ENCODE measurements at places on chromosomes 1 and 21.

DNA sequence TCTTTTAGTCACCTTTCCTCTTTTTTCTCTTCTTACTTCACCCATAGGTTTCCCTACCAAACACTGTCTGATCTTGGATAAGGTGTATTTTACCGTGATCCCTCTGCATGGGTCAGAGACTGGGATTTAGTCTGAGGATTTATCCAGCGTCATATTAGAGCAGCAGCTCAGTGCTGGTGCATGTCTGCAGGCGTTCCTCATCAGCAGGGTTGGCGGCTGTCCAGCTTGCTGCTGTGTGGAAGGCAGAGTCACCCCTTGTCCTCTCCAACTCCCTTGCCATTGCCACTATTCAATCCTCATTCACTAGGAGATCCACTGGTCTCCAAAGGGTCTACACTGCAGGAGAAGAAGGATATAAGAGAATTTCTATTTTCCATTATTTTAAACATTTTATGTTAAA is 7.3 kb upstream of the FAM78B start:
- DNase-seq = no peak

DNA sequence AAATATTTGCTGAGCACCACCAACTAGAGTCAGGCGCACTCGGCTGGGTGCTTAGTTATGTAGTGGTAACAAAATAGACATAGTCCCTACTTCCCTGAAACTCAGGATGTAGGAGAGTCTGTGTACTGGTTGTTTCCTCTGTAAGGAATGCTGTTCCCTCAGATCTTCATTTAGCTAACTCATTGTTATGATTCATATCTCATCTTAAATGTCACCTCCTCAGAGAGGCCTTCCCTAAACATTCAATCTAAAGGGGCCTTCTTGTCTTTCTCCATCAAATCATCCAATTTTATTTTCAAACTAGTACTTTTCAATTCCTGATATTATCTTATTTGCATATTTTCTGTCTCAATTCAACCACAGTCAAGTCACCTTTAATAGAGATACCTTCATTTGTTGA is 132.9 kb downstream of the PIK3R3 start:
- DNase-seq = no peak

GRCh38 chr1:151846686-151847237 is 6.8 kb downstream of the THEM5 start:
- DNase-seq = no peak

DNA sequence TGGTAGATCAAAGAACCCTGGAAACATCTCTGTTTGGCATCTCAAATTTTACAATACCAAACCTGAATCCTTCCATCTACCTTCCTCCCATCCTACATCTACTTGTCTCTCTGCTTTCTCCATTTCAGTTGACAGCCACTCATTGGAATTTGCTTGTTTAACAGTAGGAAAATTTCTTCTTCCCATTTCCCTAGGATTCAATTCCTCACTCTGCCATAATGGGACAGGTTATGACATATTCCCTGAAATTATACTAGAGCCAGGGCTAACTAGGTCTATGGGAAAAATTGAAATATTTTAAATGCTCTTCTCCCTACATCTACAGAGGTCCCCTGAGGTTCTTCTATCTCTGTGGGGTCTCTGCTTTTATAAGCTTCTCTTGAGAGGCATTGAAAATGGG is 257.7 kb downstream of the KCNH1 start:
- DNase-seq = no peak

- peak; percentile 21 for DNase-seq
Measured at GRCh38 chr1:222769181-222769580, 32.2 kb downstream of the FAM177B start.

DNA sequence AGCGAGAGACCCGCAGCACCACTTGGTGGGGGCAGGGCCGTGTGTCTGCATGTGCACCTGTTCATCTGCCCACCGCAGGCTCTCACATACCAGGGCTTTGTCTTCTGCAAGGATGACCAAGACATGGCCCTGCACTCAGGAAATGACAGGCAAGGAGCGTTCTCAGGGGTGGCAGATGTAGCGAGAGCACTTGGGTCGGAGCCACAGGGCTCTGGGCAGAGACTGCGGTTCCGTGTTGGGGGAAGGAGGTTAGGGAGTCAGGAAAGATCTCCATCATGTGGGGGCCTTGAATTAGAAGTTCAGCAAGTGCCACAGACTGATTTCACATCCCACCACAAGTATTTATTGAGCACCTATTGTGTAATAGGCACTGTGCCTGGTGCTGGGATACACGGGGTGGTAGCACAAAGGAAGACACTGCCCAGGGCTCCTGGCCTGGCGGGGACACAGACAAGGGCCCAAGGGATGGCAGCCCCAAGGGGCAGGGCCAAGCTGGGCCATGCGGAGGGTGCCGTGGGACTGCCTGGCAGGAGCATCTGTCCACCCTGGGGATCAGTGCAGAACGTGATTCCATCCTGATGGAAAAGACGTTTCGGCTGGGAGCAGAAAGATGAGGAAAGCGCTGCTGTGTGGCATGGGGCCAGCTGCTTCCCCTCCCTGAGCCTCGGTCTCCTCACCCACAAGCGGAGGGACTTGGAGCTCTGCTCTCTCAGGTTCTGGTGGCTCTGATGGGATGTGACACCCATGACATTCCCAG is 11.4 kb upstream of the SPSB1 start:
- no peak for DNase-seq

GRCh38 chr1:179297105-179297378 is 3.4 kb downstream of the SOAT1 start:
- no peak for DNase-seq

GRCh38 chr1:234656944-234657654 is 47.1 kb upstream of the IRF2BP2 start:
- peak; percentile 12 for DNase-seq

GRCh38 chr1:106055855-106056254 is 1000.6 kb upstream of the PRMT6 start:
- no peak for DNase-seq

- DNase-seq = no peak
Measured at GRCh38 chr1:58975888-58976287, 192.0 kb upstream of the JUN start.

DNA sequence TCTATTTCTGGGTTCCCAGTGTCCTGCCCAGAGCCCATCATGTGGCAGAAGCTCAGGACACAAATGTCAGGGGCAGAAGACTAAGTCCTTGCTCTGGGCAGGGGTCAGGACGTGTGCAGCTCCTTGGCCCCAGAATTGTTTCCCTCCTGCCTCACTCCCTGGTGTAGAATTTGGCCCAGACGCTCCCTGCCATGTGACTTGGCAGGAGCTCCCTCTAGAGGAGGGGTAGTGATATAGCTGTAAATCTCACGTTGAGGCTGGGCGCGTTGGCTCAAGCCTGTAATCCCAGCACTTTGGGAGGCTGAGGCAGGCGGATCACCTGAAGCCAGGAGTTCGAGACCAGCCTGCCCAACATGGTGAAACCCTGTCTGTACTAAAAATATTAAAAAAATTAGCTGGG is 91.2 kb downstream of the UBIAD1 start:
- DNase-seq = peak; percentile 52

DNA sequence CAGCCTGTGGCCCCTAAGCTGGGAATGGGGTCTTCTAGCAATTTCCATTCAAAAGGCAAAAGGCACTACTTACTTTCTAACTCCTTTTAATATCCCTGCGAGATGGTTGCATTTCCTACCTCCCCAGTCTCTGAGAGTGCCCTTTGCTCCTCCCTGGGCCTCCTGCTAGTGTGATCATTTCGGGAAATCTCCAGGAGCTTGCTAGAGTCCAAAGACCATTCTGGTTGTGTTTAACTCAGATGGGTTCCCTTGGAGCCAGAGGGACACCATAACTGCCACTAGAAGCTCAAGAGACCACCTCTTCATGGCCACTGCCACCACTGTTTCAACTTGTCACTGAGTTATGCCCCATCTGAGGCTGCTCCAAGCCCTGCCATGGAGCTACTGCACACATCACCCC is 34.4 kb upstream of the CYP4B1 start:
- no peak for DNase-seq

GRCh38 chr21:46109313-46110221 is 11.7 kb downstream of the COL6A2 start:
- no peak for DNase-seq

DNA sequence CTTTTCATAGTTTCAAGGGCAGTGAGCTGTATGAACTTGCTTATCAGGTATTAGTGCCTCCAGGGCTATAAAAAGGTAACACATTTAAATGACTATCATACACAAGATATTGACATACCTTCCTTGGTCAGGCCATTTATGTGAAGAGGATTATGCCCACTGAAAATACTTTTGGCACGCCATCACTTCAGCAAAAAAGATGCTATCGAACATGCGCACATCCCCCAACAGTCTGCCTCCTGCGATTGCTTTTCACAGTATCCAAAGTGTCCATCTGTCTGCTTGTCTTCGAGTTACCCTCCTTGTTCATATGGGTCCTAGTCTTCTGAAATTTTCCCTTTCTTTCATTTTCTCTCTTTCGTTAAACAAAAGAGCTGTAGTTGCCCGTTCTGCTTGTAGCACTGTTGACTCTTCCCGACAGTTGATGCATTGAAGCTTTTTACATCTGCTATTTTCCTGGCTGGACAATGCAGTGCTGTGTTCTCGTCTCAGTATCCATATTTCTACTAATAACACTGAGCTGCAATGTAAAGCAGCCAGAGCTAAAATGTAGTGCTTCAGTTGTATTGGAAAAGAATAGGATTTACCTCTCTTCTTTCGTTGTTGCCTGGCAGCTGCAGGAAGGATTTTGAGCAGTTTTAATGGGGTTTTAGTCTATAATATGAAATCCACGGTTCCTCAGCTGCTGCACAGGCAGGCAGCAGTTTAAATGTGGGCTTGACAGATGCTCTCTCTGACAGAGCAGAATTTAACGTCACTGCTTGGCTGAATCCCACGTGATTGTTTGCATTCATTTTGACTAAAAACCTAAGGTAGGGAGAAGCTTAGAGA is at the start of gene B3GALT2:
B3GALT2 (minus strand) TSS at position 713 of the 831 bp plus-strand sequence. CDS start 5,051 bp downstream, outside the sequence.
- DNase-seq = no peak

DNA sequence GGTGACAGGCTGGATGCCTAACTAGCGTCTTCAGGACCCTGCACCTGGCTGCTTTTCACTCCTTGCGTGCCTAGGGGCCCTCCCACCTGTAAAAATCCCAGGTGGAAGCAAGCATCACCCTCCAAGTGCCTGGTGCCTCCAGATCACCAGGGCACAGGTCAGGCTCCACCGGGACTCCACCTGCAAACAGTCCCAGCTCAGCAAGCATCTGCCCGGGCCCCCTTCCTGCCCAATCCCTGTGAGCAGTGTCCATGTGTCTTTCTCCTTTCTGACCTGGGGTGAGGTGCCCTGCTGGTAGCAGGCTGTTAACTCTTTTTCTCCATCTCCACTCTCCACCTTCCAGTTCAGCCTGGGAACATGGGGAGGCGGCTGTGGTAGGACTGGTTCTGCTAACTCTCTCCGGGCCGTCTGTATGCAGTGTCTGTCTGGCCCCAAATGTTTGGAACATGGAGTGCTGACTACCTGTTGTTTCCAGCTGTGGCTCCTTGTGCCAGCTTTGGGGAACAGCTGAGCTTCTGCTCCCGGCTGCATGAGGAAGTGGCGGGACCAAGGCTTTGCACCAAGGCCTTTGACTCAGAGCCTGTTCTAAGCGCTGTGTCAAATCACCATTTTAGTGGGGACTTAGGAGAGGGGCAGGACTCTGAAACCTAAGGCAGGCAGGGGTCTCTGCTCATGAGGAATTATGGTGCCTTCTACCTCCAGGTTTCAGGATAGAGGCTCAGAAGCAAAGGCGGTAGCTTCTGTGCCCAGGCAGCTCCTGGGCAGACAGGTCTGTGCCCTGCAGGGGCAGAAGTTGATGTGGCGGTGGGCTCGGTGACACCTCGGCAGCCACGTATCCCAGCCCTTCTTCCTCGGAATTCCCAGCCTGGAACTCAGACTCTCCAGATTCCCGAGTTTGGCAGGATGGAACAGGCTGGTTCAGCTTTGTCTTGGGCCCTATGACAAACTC is 5.5 kb downstream of the GPR137B start:
- DNase-seq = no peak

DNA sequence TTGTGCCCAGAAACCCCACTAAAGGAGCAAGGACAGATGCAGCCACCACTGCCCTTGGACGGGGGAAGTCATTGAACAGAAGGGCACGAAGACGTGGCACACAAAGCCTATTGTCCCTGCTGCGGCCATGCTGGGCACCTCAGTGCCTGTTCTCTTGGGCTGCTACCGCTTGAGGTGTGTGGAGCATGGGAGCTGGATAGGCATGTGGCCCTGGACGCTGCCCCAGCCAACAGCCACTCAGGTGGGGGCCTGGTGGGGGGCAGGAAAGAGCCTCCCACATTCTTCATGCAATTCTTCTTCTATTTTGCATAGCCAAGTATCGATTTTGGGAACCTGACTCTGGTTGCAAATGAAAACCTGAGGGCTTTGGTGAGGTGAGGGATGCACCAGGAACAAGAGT is 337.2 kb downstream of the RPS6KC1 start:
- DNase-seq = no peak

GRCh38 chr1:9643351-9644256 is 7.9 kb upstream of the PIK3CD start:
- DNase-seq = no peak

- no peak for DNase-seq
Measured at GRCh38 chr1:81547261-81547911, 253.3 kb upstream of the ADGRL2 start.

DNA sequence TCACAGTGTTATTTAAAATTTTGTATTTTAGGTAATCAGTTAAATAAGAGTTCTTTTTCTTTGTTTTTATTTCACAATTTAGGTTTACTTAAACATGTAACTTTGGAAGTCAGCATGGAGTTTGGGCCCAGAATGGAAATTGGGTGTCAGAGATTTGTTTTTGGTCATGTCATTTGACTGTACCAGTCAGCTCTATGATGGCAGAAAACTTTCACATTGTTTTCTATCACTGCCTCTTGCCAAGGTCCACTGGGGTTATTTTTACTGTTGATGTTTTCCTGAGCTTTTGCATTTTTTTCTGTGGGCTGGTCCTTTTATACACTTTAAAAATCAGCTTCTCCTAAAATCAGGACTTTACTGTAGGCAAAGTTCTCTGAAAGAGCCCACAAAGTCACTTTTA is 54.4 kb downstream of the SLC30A7 start:
- DNase-seq = no peak

DNA sequence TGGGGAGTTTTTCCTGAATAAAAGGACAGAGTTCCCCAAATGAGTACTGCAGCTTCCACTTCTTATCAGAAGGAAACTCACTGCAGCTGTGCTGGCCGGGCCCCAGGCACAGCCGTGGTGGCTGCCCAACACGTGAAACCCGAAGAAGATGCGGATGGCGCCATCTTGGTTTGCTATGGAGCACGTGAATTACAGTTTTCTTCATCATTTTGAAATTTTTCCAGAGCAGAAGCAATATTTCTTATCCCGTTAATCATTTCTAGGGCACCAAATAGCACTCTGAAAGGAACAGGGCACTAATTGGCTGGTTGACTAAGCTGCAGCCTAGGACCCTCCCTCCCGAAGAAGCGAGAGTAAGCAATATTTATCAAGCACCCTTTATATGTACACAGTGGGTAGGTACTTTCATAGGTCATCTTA is 63.2 kb upstream of the EPS8L3 start:
- DNase-seq = no peak

- DNase-seq = no peak
Measured at GRCh38 chr1:63533931-63534330, 10.6 kb downstream of the EFCAB7 start.

GRCh38 chr1:118494998-118495397 is 310.0 kb upstream of the SPAG17 start:
- DNase-seq = no peak
